GDM1 (cell line): ENCODE measurements at places on chromosomes 6 and 20.

- DNase-seq = no peak
Observed at GRCh38 chr6:126909493-126909892, 209.0 kb upstream of the RSPO3 start.

DNA sequence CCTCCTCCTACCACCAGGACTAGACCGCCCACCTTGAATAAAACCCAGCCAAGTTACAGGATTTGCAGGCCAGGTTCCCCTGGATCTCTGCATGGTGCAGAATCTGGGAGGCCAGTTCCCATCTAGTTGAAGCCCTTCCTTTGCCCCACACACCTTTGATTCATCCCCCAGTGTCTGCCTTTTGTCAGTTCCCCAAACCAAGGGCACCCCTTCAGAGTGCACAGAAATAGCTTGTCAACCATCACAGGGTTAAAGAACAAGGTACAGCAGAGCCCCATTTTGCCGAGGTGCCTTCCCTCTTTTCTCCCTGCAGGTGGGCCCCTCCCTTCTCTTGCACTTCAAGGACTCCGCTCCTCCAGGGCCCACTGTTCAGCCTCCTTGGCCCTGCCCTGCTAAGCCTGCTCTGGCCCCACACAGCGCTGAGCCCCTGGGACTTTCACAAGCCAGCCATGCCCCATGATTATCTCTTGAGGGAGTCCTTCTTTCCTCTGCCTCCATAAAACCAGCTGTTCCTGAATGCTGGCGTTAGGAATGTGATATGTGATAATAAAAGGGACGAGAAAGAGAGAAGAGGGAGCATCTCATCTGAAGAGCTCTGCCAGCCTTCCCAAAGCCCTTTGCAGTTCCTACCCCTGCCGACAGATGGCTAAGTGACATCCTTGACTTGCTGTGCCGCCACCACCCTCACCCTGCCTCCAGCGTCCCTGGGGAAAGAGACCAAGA lies 280.3 kb downstream of the CDC5L start:
- no peak for DNase-seq

DNA sequence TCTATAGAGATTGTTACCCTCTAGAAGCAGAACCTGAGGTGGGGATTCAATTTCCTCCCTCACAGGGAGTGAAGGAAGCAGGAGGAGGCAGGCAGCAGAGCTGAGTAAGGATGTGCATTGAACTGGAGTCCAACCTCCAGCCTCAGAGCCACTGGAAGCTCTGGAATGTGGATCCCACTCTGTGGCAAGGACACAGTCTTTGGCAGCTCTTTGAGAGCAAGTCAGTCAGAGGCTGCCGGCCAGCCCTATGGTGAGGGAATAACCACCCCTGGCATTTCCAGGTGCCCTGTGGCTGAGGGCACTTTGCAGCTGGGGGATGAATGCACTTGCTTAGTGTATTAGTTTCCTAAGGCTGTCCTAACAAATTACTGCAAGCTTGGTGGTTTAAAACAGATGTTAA lies 37.2 kb downstream of the EBF4 start:
- DNase-seq = no peak

- no peak for DNase-seq
Observed at GRCh38 chr6:156645097-156645496, 132.1 kb upstream of the ARID1B start.

DNA sequence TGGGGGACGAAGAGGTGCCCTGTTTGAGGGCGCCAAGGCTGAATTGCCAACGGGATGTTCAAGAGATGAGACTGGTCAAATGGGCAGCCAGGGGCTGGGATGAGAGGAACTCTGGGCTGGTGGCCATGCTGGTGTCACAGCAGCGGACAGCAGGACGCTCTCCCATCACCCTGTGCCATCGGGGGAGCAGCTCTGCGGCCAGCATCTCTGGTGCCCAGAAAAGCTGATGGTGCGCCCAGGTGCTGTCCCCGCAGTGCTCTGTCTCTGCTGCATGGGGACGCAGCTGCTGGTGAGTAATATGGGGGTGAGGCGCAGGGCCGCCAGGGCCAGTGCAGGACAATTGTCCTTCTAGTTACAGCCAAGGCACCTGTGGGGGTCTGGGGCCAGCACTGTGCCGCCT lies 4.9 kb upstream of the HRH3 start:
- DNase-seq = no peak
